ENCODE measurements at places on chromosomes 3 and 15. TPM values are rescaled to one million over a fixed set of nuclear protein-coding genes. Genes with fewer than 3 reads are reported as not detected.

CEP19 gene
- 1.8 TPM for polyA plus RNA-seq

SLC2A2 gene
- not detected for polyA plus RNA-seq

CHDH gene
- polyA plus RNA-seq, result 1.1 TPM

ZNF197 gene
- polyA plus RNA-seq, result not detected

GOLGA6L7 gene
- not detected for polyA plus RNA-seq

CCR9 gene
- not detected for polyA plus RNA-seq

PRTG gene
- 2.7 TPM for polyA plus RNA-seq

Data from muscle of arm (tissue), 14 donors.